ENCODE measurements at places on chromosomes 11 and 22. TPM values are rescaled to one million over a fixed set of nuclear protein-coding genes. Genes with fewer than 3 reads are reported as not detected.
A peak's percentile ranks its signal among the peaks of the same experiment; 100 is the strongest.

DNA sequence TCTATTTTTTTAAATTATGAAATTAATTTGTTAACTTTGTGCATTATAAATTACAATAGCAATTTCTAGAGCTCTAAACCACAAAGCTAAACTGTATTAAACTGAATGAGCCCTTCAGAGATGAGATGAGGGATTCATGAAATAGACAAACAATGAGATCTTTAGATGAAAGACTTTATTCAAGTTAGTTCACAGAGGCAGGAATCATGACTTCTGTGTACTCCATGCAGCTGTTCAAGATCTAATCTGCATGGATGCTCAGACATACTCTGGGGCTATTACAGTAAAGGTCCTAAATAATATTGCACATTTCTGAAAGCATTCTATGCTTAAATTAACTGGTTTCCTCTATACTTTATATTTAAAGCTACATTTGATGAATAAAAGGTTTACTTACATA lies 122.7 kb downstream of the FCHSD2 start:
- no peak overlapping the region for H3K4me3 ChIP-seq
- no peak overlapping the region for H3K27ac ChIP-seq
- no peaks in the 10 kb centered on the region for H3K36me3 ChIP-seq

The FOXRED2 gene
- total RNA-seq = 3.0 TPM

DNA sequence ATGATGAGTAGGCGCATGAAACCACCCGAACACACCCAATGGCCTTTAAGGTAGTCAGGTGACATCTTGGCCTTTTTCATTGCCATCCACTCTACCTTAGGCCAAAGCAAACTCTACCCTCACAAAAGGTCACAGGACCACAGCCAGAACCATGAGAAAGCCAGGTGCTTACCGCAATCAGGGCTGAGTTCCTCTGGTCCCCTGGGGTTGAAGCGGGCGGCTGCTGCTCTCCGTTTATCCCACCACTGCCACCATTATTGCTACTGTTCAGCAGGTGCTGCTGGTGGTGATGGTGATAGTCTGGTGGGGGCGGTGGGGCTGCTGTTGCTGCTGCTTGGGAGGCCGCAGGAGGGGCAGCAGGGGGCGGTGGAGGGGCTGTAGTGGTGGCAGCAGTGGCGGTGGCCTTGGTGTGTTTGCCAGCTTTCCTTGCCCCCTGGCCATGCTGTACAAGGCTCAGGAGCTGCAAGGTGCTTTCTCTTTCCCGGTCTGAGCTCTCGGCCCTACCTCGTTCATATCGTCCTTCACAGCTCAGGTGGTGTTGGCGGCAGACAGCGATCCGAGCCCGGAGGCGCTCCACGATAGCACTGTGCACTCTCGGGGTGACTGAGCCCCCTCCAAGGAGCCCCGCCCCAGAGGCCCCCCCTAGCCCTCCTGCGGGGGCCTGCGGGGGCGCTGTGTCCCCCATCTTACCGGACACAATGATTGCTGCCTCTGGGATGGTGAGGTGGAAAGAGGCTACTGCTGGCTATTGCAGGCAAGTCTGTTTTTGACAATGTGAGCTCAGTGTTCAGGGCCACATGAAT lies 1.6 kb downstream of the MAML2 start:
- peak overlapping the region; percentile 90 for H3K4me3 ChIP-seq
- peaks cover 28% of the 10 kb centered on the region for H3K4me1 ChIP-seq
- H3K27ac ChIP-seq = peak overlapping the region; percentile 82
- H3K36me3 ChIP-seq = no peaks in the 10 kb centered on the region
- no peaks in the 10 kb centered on the region for H3K27me3 ChIP-seq

- H3K4me3 ChIP-seq = no peak overlapping the region
- no peak for DNase-seq
- H3K36me3 ChIP-seq = no peaks in the 10 kb centered on the region
These were observed 30.5 kb downstream of the ALG12 start for GRCh38 chr22:49887702-49888101.

GRCh38 chr11:120564573-120565311 lies 53.2 kb downstream of the GRIK4 start:
- H3K4me1 ChIP-seq = peaks cover 12% of the 10 kb centered on the region
- H3K27ac ChIP-seq = no peak overlapping the region
- peak overlapping the region; percentile 34 for H3K4me3 ChIP-seq
- H3K27me3 ChIP-seq = peaks cover 84% of the 10 kb centered on the region
- H3K36me3 ChIP-seq = no peaks in the 10 kb centered on the region
- DNase-seq = no peak

- peaks cover 8% of the 10 kb centered on the region for H3K4me1 ChIP-seq
- H3K27ac ChIP-seq = no peak overlapping the region
- no peak for DNase-seq
- no peaks in the 10 kb centered on the region for H3K27me3 ChIP-seq
- no peak overlapping the region for H3K4me3 ChIP-seq
These were observed 155.5 kb upstream of the PITPNB start for GRCh38 chr22:28074526-28074925.

- no peaks in the 10 kb centered on the region for H3K27me3 ChIP-seq
- H3K4me3 ChIP-seq = no peak overlapping the region
- H3K36me3 ChIP-seq = no peaks in the 10 kb centered on the region
- no peaks in the 10 kb centered on the region for H3K4me1 ChIP-seq
- DNase-seq = no peak
These were observed 163.4 kb upstream of the NECTIN1 start for GRCh38 chr11:119892311-119892808.

The CAPN5 gene
- total RNA-seq = 210 TPM

DNA sequence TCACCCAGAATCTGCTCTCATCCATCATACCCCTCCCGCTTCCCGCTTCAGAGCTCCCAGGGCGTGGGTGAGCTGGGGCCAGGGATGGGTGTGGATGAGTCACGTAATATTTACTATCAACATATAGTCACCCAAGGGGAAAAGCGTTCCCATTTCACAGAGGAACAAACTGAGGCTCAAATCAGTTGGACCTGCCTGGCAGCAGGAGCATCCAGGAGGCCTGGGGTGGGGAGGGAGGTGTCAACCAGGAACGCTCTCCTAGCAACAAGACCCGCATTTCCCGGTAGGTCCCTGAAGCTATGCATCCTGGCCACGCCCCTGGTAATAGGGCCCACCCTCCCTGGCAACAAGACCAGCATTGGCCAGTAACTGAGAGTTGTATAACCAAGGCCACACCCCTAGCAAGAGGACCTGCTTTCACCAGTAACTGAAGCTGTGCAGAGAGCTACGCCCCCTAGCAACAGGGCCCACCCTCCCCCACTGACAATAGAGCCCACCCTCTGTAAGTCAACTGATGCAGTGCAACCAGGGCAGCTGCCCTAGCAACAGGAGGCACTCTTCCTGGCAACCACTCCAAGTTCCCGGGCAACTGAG lies 32.7 kb upstream of the TXNRD2 start:
- no peaks in the 10 kb centered on the region for H3K4me1 ChIP-seq
- no peaks in the 10 kb centered on the region for H3K27me3 ChIP-seq
- DNase-seq = peak; percentile 52
- H3K27ac ChIP-seq = no peak overlapping the region
- H3K36me3 ChIP-seq = no peaks in the 10 kb centered on the region

The SHISA8 gene
- total RNA-seq = 0.32 TPM

DNA sequence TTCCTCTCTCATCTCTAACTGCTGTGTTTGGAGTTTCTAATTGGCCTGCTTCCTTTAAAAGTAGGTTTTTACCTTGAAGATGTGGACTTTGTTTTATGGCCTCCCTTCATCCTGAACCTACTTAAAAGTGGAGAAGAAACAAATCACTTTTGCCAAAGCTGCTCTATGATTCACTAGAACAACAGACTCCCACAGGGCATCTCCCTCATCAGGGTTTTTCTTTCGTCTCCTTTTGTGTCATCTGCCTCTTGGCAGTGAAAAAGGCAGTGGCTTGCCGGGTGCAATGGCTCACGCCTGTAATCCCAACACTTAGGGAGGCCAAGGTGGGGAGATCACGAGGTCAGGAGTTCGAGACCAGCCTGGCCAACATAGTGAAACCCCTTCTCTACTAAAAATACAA lies 186.6 kb upstream of the MTNR1B start:
- no peaks in the 10 kb centered on the region for H3K36me3 ChIP-seq
- no peak for DNase-seq
- H3K27ac ChIP-seq = no peak overlapping the region
- H3K27me3 ChIP-seq = no peaks in the 10 kb centered on the region
- H3K4me1 ChIP-seq = no peaks in the 10 kb centered on the region

- no peaks in the 10 kb centered on the region for H3K27me3 ChIP-seq
- no peak overlapping the region for H3K4me3 ChIP-seq
- no peaks in the 10 kb centered on the region for H3K4me1 ChIP-seq
- DNase-seq = peak; percentile 18
- no peak overlapping the region for H3K27ac ChIP-seq
These were observed 40.6 kb upstream of the ARL14EP start for GRCh38 chr11:30282289-30282631.

The F2 gene
- 0.48 TPM for total RNA-seq

The RAB1B gene
- total RNA-seq = 141 TPM

DNA sequence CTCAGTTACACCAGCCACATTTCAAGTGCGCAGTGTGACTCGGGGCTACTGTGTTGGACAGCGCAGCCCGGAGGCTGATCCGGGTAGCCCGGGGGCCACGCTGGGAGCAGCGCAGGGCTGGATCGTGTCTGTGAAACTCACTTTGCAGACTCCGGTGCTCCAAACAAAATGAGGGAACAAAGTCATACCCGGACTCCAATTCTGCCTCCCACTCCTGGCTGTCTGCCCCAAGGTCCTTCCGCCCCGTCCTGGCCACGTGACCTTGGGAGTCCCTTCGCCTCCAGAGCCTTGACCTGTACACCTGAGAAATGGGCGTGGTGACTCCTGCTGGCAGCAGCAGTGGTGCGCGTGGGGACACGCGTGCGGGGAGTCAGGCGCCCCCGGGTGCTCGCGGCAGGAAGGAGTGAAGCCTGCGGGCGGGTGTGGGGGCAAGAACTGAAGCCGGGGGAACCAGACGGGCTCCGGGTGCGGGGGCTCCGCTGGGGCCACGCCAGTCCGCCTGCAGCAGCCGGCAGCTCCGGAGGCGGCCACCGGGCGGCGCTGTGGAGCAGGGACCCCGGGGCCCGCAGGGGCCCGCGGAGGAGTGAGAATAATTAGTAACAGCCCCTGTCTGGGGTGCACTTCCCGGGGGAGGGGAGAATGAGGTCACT lies 42.4 kb downstream of the KCNJ4 start:
- no peak overlapping the region for H3K27ac ChIP-seq
- peak overlapping the region; percentile 32 for H3K4me3 ChIP-seq
- no peak for DNase-seq

Measured in transverse colon (tissue), 4 donors.